Suprapubic skin (tissue), 4 donors: ENCODE measurements at places on chromosomes 2 and 18.

GRCh38 chr2:237895544-237896506, 36.4 kb downstream of the RAMP1 start:
- no peaks in the 10 kb centered on the region for H3K27me3 ChIP-seq
- no peaks in the 10 kb centered on the region for H3K36me3 ChIP-seq
- peak overlapping the region; percentile 24 for H3K27ac ChIP-seq
- peaks cover 46% of the 10 kb centered on the region for H3K4me1 ChIP-seq
- DNase-seq, result peak; percentile 72

DNA sequence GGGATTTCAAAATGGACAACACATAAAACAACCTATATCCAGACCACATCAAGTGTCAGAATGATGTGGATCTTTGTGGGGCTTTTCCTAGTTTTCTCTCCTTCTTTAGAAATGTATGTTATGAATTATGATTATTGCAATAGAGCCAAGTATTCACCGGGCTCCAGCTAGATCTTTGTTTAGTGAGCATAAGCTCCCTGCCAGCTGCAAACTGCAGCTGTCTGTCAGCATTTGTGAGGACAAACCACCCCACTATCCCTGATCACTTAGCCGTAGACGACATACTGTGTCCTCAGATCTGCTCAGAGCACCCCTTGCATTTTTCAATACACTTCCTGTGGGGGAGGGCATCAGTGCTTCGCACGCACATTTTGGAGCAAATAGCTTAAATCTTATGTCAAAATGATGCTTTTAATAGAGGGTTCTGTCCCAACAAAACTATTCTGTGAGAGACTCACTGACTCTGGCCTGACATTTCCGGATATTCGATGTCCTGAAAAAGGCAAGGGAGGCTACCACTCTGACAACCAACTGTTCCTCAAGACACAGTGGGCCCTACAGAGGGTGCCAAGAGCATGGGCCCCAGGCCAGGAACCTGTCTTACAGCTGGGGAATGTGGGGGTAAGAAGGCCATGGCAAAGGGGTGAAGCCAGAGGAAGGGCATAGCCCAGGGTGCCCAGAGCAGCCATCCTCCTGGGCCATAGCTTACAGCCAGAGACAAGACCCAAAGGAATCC, 346.0 kb downstream of the ARHGAP15 start:
- DNase-seq, result no peak
- H3K27me3 ChIP-seq, result no peaks in the 10 kb centered on the region
- no peaks in the 10 kb centered on the region for H3K4me1 ChIP-seq

GRCh38 chr18:46297621-46298020, 193.4 kb downstream of the HAUS1 start:
- H3K4me1 ChIP-seq, result peaks cover 5% of the 10 kb centered on the region
- H3K36me3 ChIP-seq, result no peaks in the 10 kb centered on the region
- no peak overlapping the region for H3K27ac ChIP-seq
- no peaks in the 10 kb centered on the region for H3K27me3 ChIP-seq

DNA sequence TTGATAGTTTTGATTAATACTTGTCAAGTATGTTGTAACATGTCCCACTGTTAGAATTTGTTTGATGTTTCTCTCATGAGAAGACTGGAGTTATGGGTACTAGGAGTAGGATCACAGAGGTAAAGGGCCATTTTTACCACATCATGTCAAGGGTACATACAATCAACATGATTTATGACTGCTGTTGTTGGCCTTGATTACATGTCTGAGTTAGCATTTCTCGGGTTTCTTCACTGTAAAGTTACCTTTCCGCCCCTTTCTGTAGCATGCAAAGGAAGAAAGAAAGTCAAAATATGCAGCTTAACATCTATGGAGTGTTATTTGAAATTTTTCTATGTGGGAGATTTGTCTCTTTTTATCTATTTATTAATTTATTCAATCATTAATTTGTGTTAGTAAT, 1456.4 kb downstream of the SUCLG1 start:
- no peaks in the 10 kb centered on the region for H3K36me3 ChIP-seq
- H3K27ac ChIP-seq, result no peak overlapping the region
- H3K4me1 ChIP-seq, result no peaks in the 10 kb centered on the region

DNA sequence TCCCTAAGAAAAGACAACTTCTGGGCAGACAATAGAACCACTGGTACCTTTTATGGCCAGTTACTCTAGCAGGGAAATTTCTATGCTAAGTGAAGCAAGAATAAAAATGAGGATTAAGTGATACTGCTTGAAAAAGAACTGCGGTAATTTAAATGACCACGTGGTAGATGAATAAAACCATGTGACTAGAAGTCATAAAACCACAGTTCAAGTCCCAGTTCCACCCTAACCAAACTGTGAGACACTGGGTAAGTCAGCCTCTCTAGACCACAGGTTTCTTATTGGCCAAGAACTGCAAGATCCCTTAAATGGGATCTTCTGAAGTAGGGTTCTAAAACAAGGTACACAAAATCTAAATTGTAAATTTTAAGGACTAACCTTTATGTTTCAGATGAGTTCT, 12.7 kb downstream of the TMEM237 start:
- H3K27ac ChIP-seq, result no peak overlapping the region
- no peaks in the 10 kb centered on the region for H3K4me1 ChIP-seq
- H3K4me3 ChIP-seq, result no peak overlapping the region

GRCh38 chr18:10412933-10413332, 41.5 kb upstream of the APCDD1 start:
- H3K27ac ChIP-seq, result peak overlapping the region; percentile 57
- no peak overlapping the region for H3K4me3 ChIP-seq
- H3K4me1 ChIP-seq, result peaks cover 58% of the 10 kb centered on the region
- DNase-seq, result no peak

DNA sequence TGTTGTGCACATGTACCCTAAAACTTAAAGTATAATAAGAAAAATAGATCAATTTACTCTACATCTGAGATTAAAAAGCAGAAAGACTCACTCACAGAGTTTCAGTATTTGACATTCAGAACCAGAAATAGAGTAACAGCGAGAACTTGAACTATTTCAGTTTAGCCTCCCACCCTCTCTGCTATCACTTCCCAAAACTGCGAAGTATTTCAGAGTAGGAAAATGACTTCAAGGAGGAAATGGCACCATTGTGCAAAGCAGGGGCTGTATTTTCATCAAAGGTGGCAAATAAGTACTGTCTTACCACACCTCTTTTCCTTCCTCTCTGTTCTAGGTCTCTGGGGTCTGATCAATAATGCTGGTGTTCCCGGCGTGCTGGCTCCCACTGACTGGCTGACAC, 13.6 kb downstream of the DHRS9 start:
- no peaks in the 10 kb centered on the region for H3K27me3 ChIP-seq
- H3K36me3 ChIP-seq, result no peaks in the 10 kb centered on the region
- H3K4me3 ChIP-seq, result no peak overlapping the region
- no peak overlapping the region for H3K27ac ChIP-seq
- DNase-seq, result no peak

DNA sequence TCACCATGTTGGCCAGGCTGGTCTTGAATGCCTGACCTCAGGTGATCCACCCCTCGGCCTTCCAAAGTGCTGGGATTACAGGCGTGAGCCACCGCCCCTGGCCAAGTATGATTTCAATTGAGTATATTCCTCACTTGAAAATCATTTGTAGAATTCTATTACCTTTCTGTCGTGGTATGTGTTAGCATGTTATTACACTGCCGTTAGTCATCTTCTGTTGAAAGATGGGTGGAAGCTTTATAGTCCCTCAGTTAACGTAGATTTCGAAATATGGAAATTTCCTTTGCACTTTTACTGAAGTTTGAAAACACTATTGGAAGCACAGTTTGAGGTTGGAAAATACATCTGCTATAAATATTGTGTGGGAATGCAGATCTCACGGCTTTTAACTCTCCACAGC, 14.7 kb downstream of the NIFK start:
- no peaks in the 10 kb centered on the region for H3K27me3 ChIP-seq
- H3K4me3 ChIP-seq, result no peak overlapping the region
- H3K36me3 ChIP-seq, result peaks cover 12% of the 10 kb centered on the region
- DNase-seq, result no peak
- peaks cover 7% of the 10 kb centered on the region for H3K4me1 ChIP-seq

DNA sequence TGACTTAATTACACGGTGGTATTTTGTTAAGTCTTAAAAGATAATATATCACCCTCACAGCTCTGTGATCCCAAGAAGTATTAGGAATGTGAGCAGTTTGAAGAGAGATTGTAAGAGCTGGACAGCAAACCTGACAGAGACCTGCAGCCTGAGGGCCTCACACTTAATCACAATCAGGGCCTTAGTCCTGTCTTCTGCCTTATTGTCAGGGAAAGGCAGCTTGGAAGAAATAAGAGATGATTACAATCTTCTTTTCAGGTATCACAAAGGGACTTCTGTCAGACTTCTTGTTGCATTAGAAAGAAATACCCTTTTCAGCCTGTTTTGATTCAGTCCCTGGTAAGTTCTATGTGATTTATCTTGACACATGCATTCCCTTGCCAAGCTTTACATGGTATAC, 1433.8 kb upstream of the SLC39A10 start:
- H3K4me1 ChIP-seq, result no peaks in the 10 kb centered on the region
- no peak overlapping the region for H3K27ac ChIP-seq
- DNase-seq, result no peak
- no peaks in the 10 kb centered on the region for H3K27me3 ChIP-seq
- no peak overlapping the region for H3K4me3 ChIP-seq
- H3K36me3 ChIP-seq, result no peaks in the 10 kb centered on the region

GRCh38 chr2:8977758-8978157, 25.7 kb downstream of the MBOAT2 start:
- no peak overlapping the region for H3K4me3 ChIP-seq
- H3K27ac ChIP-seq, result no peak overlapping the region
- no peak for DNase-seq
- H3K27me3 ChIP-seq, result no peaks in the 10 kb centered on the region
- no peaks in the 10 kb centered on the region for H3K36me3 ChIP-seq

DNA sequence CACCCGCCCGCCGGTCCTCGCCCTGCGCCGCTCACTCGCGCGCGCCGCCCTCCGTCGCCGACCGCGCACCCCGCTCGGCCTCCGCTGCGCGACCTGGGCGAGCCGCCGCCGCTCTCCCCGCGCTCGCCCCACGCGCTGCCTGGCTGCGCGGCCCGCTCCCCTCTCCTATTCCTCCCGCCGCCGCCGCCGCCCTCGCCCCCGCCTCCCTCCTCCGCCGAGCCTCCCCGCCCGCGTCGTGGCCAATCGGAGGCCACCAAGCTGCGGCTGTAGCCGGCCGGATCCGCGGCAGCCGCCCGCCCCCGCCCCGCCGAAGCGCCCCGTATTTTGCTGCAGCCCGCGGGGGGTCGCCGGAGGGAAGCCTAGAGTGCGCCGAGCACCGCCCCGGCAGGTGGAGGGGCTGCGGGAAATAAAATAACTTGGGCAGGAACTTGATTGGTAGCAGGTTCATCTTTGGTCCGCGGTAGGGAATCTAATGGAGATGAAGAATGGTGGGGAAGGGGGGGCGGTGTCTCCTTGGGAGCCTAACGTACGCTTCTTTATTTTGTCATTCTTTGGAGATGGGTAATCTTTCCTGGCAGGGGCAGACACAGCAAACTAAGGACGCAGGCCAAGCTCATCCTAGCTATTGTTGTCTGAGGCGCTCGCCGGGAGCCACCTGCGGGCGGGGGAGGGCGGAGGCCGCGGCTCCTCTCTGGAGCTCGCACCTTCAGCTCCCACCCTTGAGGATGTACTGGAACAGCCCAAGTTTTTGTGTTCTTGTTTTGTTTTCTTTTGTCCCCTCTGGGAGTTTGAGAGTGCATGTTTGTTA, 1.1 kb upstream of the CDH2 start:
- no peak overlapping the region for H3K27ac ChIP-seq
- no peaks in the 10 kb centered on the region for H3K36me3 ChIP-seq
- peak overlapping the region; percentile 58 for H3K4me3 ChIP-seq
- H3K4me1 ChIP-seq, result peaks cover 31% of the 10 kb centered on the region
- no peak for DNase-seq

DNA sequence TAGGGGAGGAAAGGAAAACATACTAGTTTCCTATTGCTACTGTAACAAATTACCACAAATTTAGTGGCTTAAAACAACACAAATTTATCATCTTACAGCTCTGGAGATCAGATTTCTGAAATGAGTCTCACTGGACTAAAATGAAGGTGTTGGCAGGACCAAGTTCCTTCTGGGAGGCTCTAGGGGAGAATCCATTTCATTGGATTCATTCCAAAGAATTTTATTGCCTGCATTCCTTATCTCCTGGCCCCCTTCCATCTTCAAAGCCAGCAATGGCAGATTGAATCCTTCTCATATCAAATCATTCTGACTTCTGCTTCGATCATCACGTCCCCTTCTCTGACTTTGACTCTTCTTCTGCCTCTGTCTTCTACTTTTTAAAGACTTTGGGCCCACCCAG, 250.9 kb downstream of the IRS1 start:
- no peak overlapping the region for H3K27ac ChIP-seq
- no peaks in the 10 kb centered on the region for H3K27me3 ChIP-seq
- no peaks in the 10 kb centered on the region for H3K36me3 ChIP-seq
- H3K4me3 ChIP-seq, result no peak overlapping the region

DNA sequence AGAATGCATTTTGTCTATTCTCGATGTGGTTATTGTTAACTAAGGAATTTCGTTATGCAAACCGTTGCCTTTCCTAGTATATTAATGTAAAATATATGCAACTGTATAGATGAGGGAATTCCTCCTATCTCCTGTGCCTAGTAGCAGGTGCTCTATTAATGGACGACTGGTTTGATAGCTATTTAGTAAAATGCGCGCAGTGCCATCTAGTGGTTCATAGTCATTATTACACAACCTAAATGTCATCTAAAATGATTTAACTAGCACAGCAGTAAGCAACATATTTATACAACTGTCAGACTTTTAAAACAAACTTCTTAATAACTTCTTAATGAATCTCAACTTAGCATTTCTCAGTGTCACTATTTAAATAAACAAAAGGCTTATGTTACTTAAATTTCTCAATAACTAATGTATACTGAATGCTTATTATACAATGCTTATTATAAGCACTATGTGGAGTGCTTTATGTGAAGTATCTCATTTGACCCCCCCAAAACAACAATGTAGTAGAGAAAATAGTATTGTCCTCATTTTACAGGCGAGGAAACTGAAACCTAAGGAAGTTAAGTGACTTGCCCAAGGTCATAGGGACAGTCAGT, 77.9 kb downstream of the DTNA start:
- H3K4me3 ChIP-seq, result no peak overlapping the region
- no peak for DNase-seq
- no peaks in the 10 kb centered on the region for H3K4me1 ChIP-seq
- no peaks in the 10 kb centered on the region for H3K27me3 ChIP-seq

- H3K36me3 ChIP-seq, result no peaks in the 10 kb centered on the region
- no peak for DNase-seq
- H3K27me3 ChIP-seq, result no peaks in the 10 kb centered on the region
These were observed 542.1 kb upstream of the ID2 start for GRCh38 chr2:8139668-8140200.

- peaks cover 59% of the 10 kb centered on the region for H3K36me3 ChIP-seq
- no peak for DNase-seq
- H3K27me3 ChIP-seq, result no peaks in the 10 kb centered on the region
- H3K4me3 ChIP-seq, result no peak overlapping the region
- no peak overlapping the region for H3K27ac ChIP-seq
These were observed 44.1 kb downstream of the PPP4R1 start for GRCh38 chr18:9570255-9570654.

DNA sequence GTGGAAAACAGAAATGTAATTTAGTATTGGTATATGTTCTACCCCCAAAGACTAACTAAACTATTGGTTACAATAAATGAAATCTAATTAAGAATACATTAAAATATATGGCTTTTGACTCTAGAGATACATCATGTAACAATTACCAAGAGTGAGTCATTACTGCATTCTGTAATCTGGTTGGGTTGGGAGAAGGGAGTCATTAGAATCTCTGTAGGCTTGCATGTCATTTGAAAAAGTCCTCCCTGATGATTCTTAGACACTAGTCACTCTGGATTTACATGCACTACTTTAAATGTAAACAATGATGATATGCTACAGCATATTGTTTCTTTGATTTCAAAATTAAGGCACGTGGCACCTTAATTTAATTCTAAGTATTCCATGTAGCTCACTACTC, 293.4 kb upstream of the CHST9 start:
- H3K4me3 ChIP-seq, result no peak overlapping the region
- no peaks in the 10 kb centered on the region for H3K27me3 ChIP-seq
- H3K4me1 ChIP-seq, result no peaks in the 10 kb centered on the region
- H3K36me3 ChIP-seq, result no peaks in the 10 kb centered on the region
- DNase-seq, result no peak
